Right lobe of liver (tissue), 6 donors: ENCODE measurements at places on chromosomes 1 and 21. TPM values are rescaled to one million over a fixed set of nuclear protein-coding genes. Genes with fewer than 3 reads are reported as not detected.

AVPR1B gene
- not detected for total RNA-seq

ZNF648 gene
- 0.39 TPM for total RNA-seq

AIRE gene
- total RNA-seq, result not detected

FAM76A gene
- 3.5 TPM for total RNA-seq

TAS1R1 gene
- not detected for total RNA-seq

ETNK2 gene
- total RNA-seq, result 59.2 TPM

PROK1 gene
- total RNA-seq, result not detected

DPYD gene
- 74.4 TPM for total RNA-seq

LAX1 gene
- total RNA-seq, result 0.46 TPM

ZNF670 gene
- total RNA-seq, result 1.6 TPM

SGIP1 gene
- total RNA-seq, result 0.44 TPM

GJB3 gene
- 0.12 TPM for total RNA-seq

GSTM3 gene
- total RNA-seq, result 2.3 TPM

CRYBG2 gene
- 1.7 TPM for total RNA-seq

PROX1 gene
- 186 TPM for total RNA-seq

F5 gene
- total RNA-seq, result 276 TPM

TINAGL1 gene
- total RNA-seq, result 30.5 TPM

OSBPL9 gene
- total RNA-seq, result 90.5 TPM

SH2D1B gene
- total RNA-seq, result not detected

SH2D5 gene
- not detected for total RNA-seq

TMCO1 gene
- 84.5 TPM for total RNA-seq

TNFRSF18 gene
- 0.24 TPM for total RNA-seq

UBR4 gene
- total RNA-seq, result 132 TPM

CDC20 gene
- 5.3 TPM for total RNA-seq

KIAA0040 gene
- 4.6 TPM for total RNA-seq
